ENCODE measurements at places on chromosomes 16 and 17. TPM values are rescaled to one million over a fixed set of nuclear protein-coding genes. Genes with fewer than 3 reads are reported as not detected.

DNA sequence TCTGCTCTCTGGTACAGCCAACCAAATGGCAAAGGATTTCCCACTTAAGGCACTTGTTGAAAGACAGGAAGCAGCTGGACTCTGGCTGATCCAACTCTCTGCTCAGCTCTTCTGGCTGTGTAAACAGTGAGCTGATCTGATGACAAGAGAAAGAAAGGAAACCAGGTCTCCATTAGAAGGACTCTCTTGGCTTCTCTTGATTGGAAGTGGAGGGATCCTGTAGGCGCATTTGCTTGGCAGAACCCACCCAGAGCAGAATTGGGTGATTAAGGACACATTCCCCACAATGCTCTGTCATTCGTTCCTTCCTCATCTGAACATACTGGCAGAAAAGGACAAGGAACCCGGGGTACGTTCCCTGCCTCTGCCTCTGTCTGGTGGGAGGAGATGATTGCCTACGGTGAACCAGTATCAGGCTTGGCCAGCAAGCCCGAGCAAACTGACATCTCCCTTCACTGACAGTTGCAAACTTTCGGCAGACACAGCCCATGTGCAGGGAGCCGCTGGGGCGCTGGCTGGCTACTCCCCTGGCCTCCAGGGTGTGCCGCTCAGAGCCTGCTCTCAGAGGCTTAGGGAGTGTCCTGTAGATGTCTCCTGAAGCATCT is 29.1 kb downstream of the LDHD start:
- no peak for DNase-seq

GRCh38 chr17:37392024-37392590 is 14.5 kb downstream of the ACACA start:
- DNase-seq, result no peak

TP53TG3 gene
- not detected for polyA plus RNA-seq

KRTAP9-2 gene
- polyA plus RNA-seq, result not detected

OR1A1 gene
- 0.05 TPM for polyA plus RNA-seq

GRCh38 chr16:86391984-86392383 is 118.3 kb upstream of the FOXF1 start:
- DNase-seq, result no peak

Measured in left renal cortex interstitium (tissue), 4 donors.